ENCODE measurements at places on chromosomes 6 and 20.

DNA sequence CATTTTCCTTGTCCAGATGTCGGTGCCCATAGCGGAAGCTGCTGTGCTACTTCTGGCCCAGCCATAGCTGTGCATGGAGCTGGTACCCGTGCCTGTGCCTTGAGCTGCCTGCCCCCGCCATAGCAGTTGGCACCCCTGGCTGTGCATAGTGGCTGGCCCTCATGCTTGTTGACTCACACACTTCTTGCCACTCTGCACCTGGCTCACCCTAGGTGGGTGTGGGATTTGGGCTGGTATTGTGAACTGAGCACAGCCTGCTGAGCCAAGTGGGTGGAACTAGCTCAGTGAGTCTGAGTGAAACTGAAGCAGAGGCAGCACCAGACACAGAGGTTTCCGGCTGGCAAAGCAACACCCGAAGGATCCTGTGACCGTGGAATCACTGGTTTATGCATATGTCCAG lies 689.5 kb upstream of the EYS start:
- DNase-seq: no peak

DNA sequence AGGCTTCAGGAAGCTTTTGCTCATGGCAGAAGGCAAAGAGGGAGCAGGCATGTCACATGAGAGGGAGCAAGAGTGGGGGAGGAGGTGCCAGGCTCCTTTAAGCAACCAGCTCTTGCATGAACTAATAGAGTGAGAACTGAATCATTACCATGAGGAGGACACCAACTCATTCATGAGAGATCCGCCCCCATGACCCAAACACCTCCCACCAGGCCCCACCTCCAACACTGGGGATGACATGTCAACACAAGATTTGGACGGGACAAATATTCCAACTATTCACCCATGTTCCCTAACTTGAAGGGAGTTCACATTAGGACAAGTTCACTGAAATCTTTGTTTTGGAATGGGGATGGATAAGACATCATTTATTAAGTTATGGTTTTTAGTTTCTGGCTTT lies 155.2 kb upstream of the ESR1 start:
- DNase-seq: no peak

DNA sequence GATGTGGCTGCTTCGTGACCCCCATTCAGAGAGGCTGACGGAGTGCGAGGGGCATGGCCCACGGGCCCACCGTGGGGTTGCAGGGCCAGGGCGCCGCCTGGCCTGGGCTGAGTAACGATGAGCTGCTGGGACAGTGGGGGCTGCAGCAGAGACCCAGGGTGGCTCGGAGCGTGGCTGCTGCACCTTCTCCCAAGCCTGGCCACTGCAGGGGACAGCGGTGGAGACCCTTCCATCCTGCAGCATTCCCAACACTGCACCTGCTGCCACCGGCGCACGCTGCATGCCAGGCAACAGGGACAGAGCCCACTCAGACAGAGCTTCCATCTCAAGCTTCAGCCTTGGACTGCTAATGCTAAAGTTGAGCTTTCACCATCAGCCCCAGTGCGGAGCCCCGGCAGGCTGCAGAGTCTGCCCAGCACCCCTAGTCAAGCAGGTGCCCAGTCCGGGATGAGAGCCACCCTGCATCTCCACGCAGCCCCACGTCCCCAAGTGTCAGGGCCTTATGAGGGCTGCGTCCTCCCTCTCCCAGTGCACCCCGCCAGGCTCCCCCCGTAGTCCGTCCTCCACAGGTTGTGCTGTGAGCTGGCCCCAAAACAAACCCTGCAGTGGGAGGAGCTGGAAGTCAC lies 89.4 kb upstream of the AFDN start:
- DNase-seq: no peak

DNA sequence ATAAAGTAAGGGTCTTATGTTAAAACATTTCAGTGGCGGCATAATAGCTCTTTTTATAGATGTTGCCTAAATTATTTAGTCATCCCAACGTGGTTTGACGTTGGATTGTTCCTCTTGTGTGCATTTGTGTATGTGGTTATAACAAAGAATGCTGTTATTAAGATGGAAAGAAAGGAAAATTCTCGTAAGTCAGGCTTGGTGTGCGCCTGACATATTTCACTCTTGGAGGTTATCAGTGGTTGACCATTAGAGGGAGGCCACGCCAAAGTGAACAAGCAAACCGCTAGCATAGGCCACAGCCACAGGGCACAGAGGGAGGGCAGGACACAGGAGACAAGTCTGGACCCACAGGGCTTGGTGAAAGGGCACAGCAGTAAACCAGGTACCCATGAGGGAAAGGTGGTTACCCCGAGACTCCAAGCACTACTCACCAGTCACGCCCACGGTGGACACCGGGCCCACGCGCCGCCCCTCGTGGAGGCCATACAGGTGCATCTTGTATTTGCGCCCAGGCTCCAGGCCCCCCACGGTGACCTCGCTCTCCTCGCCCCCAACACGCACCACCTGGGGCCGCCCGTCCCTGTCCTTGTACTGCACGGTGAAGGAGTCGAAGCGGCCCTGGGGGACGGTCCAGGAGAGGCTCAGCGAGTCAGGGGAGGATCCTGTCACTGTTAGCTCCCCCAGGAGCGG lies 22.9 kb downstream of the CYP21A2 start:
- DNase-seq: no peak

DNA sequence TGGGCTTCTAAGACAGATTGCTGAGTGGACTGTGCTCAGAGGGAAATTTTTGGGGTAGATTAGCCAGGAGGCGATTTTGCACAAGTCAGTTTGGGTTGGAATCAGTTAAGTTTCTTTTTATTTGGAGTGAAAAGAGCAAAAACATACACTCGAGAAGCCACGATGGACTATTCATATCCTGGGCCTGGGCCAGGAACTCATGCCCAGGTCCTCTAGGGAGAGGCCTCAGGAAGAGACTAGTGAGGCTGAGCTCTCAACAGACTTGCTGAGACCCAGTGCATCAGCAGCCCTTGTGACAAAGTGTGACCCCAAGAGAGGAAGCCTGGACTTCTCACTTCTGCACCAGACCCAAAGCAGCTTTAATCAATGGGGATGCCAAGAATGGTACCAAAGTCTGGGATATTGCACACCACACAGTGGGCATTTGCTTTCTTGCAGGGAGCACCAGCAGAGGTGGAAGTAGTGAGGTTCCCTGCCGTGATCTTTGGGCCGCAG lies 61.6 kb upstream of the MAFB start:
- DNase-seq: no peak

- no peak for DNase-seq
Observed at GRCh38 chr20:704726-705125, 29.1 kb upstream of the SCRT2 start.

GRCh38 chr6:39428152-39428551 lies 105.7 kb upstream of the KCNK16 start:
- DNase-seq: no peak

GRCh38 chr6:30816791-30817739 lies 67.3 kb upstream of the DDR1 start:
- DNase-seq: no peak

DNA sequence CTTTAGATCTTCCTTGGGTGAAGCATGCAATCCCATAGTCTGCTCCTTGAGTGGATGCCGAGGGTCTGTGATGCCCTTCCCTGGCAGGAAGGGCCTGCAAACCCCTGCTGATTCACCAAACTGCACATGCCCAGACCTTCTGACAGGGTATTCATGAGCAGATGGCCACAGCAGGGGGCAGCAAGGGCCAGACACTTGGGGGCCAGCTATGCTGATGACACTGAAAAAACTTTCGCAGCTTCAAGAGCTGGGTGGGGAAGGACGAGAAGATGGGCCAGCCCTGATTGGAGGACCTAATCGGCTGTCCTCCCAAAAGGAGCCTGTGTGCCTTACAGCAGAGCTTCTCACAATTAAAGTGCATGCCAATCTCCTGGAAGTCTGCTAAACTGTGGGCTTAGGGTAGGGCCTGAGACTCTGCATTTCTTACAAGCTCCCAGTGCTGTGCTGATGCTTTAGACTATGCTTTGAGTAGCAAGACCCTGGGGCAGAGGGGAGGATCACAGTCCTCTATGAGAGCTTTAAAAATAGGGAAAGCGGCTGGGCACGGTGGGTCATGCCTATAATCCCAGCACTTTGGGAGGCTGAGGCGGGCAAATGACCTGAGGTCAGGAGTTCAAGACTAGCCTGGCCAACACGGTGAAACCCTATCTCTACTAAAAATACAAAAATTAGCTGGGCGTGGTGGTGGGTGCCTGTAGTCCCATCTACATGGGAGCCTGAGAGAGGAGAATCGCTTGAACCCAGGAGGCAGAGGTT lies 15.2 kb upstream of the GDAP1L1 start:
- DNase-seq: no peak

DNA sequence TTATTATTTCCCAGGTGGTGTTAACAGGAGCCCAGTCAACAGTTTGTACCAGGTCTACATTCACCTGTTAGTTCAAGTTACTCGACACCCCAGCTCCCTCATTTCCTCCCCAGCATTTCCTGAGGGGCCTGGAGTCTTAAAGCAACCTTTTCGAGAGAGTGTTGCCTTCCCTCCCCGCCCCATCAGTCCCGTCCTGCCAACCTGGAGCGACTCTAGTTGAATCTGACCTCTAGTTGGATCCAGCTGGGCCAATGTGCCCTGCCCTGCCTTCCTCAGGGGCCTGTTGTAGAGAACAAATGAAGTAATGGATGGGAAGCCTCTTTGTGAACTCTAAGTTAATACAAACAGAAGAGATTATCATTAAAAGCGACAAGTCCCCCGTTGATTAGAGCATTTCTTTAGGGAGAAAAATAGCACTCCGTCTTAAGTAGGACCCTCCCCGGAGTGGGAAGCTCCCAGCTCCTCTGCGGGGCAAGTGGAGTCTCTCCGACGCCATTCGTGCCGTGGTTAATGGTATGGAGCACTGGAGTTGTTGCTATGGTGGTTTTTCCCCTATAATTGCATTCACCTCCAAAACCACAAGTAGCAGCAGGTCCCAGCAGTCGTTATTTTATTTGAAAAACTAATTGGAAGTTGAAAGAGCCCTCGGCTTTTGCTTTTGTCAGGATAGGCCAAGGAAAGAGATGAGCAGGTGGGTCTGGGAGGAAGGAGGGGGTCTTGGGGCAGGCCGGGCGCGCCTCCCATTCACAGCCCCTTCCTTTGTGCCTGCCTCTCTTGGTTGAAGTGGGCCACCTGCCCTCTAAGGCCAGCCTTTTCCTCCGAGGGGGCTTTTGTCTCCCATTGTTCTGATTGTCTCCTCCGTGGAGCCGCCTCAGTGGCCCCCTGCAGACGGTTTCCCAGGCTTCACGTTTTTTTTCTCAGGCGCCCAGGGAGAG lies 16.1 kb downstream of the GHRH start:
- DNase-seq: no peak

- DNase-seq: no peak
Observed at GRCh38 chr6:166692723-166693302, 65.8 kb upstream of the RPS6KA2 start.

- DNase-seq: no peak
Observed at GRCh38 chr6:1605004-1605892, 4.5 kb upstream of the FOXC1 start.

- no peak for DNase-seq
Observed at GRCh38 chr6:28727559-28728211, 196.1 kb downstream of the TRIM27 start.

DNA sequence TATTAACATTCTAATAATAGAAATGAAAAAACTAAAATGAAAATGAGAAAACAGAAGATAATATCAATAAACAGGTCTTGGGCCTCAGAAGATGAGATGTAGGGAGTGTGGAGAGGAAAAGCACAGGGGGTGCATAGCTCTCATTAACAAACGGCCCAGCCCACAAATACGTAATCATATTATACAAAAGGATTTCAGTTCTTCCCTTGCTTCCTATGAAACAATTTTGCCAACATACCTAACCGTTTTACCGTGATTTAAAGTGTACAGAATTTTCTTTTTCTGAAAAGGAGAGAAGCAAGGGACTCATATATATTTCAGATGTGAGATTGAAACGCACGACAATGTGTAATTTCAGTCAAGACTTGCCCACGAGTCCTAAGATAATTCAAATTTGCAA lies 136.0 kb downstream of the HFE start:
- no peak for DNase-seq

DNA sequence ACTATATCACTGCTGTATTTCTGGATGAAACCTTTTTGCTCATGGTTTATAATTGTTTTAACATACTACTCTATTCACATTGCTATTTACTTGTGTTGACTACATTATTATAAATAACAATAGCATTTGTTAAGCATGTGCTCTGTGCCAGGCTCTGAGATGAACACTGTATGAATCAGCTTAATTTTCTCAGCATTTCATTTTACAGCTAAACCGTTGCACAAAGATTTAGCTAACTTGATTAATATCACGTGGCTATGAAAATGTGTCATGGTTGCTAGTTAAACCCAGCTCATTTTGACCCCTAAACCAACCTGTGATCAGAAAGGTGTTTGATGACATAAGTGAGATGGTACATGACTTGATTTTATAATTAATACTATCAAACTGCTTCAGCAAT lies 77.5 kb downstream of the NCOA7 start:
- no peak for DNase-seq

GRCh38 chr6:106890447-106890846 lies 84.1 kb downstream of the CD24 start:
- no peak for DNase-seq

- no peak for DNase-seq
Observed at GRCh38 chr6:98548301-98548700, 286.1 kb upstream of the POU3F2 start.

DNA sequence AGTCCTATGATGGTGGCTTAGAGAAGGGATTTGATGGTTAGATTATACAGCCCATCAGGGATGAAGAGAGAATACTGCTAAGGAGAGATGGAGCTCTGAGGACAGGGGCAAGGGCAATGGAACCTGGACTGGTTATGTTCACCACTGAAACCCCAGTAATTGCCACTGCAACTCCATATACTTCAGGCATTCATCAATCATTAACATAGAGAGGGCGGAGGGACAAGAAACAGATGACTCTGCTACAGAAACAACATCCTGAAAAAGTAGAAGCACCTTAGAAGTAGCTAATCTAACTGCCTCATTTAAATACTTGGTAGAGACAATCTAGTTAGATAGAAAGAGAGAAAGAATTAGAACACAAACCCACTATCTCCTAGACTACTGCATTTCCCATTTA lies 89.8 kb downstream of the MDN1 start:
- DNase-seq: no peak
